ENCODE measurements at places on chromosomes 4 and X.

DNA sequence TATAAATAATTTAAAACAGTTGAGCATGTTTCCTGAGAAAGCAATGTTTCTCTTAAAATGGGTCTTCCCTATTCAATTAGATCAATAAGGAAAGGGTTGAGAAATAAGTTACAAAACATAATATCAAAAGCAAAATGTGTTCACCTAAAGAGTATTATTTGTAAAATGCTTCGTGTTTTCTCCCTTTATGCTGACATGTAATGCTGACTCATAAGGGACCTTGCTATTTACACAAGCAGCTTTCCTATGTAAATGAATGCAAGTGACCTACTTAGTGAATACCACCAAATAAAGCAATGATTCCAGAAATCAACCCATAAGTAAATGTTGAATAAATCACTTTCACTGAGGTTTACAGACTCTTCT is 91.5 kb downstream of the ELOVL6 start:
- no peak for DNase-seq

GRCh38 chrX:133440797-133441163 is 25.5 kb upstream of the GPC4 start:
- no peak for DNase-seq

GRCh38 chrX:4741024-4741423 is 1027.6 kb upstream of the PRKX start:
- DNase-seq, result no peak

- DNase-seq, result no peak
These were observed 20.3 kb downstream of the QRFPR start for GRCh38 chr4:121360495-121360894.

Measured in stimulated activated CD8-positive, alpha-beta memory T cell treated with anti-CD3 and anti-CD28 coated beads, Interleukin-4, amount 100 ng/mL, for 24 hours (primary cell).